Mesothelial cell of epicardium (in vitro differentiated cells): ENCODE measurements at places on chromosomes 12 and 14.

DNA sequence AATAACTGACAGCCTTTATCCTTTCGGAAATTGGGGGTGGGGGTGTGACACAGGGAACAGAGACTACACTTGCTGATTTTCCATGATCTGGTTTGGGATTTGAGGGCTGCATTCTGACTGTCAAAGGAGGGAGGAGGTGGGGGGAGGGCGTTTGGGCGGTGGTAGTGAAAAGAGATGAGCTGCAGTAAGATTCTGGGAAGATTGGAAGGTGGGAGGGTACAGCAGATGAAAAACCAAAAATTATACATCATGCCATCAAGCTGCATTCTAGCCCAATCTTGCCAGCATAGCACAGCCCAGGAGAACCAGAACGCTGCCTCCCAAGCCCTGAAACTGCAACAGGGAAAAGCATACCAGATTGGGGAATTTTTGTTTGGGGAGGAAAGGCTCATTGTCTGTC is 2.4 kb downstream of the RND1 start:
- DNase-seq: no peak

DNA sequence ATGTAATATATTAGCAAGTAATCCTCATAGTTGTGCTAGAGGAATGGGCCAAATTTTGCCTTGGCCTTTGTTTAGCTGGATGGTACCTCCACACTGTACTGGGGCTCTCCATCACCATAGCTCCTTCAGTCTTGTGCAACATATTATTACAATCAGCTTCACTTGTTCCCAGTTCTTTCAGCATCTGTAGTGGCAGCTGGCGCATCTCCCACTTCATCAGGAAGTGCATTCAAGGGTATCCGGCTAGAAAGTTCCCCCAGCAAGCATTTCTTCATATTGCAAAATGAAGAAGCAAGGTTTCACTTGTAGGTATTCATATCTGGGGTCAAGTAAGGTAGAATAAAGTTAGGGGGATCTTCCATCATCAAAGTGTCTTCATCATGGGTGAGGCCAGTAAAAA is 123.7 kb downstream of the IGF1 start:
- DNase-seq: no peak

- DNase-seq: no peak
These were observed 94.5 kb upstream of the MON2 start for GRCh38 chr12:62372134-62372533.

GRCh38 chr12:20602641-20603391 is 92.3 kb upstream of the SLCO1C1 start:
- DNase-seq: no peak

- no peak for DNase-seq
These were observed 74.6 kb upstream of the MYF6 start for GRCh38 chr12:80632835-80633234.

DNA sequence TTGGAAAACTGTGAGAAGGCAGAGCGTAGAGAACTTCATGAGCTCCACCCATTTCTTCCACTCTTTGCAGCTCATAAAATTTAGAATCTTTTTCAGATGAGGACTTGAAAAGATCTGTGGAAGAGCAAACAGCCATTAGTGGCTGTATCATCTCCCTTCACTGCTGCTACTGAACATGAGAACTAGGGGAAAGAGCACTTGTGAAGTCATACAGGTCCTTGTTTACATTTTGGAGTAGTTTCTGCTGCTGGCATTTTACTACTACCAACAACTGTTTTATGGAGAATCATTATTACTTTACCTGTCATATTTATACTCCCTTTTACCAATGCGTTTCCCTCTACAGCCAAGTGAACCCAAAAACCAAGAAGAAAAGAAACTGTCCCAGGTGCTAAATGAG is 41.0 kb downstream of the RPGRIP1 start:
- DNase-seq: no peak
